Hepatocyte (in vitro differentiated cells): ENCODE measurements at places on chromosomes 4 and X. TPM values are rescaled to one million over a fixed set of nuclear protein-coding genes. Genes with fewer than 3 reads are reported as not detected.

GRCh38 chr4:6225469-6225868 is 25.1 kb upstream of the JAKMIP1 start:
- H3K4me3 ChIP-seq: no peak overlapping the region
- peaks cover 41% of the 10 kb centered on the region for H3K27me3 ChIP-seq
- H3K4me1 ChIP-seq: no peaks in the 10 kb centered on the region

DNA sequence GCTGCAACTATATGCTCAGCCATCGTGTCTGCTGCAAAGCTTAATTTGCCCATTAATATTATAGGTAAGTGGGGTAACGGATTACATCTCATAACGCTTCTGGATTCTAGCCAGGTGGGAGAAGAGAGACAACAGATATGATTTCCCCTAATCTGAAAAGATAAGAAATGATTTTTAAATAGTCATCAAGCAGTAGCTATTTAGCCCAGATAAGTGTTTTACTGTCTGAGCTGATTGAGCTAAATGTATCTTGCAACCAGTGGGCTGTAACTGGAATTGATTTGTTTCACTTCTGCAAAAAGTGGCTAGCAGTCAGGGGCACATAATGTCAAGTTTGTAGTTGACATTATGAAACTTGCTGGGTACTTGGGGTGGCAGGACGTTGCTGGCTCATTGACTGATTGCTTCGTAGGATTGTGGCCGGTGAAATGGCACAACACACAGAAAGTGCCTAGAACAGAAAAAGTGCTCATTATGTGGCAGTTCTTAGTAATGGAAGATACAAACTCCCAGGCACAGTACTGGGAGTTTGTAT is 18.5 kb downstream of the LAP3 start:
- H3K36me3 ChIP-seq: no peaks in the 10 kb centered on the region
- DNase-seq: no peak
- no peaks in the 10 kb centered on the region for H3K27me3 ChIP-seq
- H3K4me3 ChIP-seq: no peak overlapping the region
- no peak overlapping the region for H3K27ac ChIP-seq

DNA sequence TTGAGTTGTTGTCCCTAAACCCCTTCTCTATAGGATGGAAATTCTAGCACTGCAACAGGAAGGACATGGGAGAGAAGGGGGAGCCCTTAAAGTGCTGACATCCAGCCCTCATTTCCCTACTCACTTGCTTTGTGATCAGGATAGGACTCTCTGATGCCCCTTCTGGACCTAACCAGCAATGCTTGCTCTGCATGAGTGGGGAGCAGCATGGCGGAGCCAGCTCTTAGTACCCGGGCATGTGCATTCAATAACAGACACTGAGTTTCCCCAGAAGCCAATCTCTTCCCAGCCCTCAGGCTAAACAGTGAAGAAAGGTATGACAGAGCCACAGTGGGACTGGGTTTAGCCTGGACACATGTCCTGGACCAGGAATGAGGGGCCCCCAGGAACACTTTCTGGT is 14.0 kb downstream of the SOD3 start:
- no peak for DNase-seq
- H3K36me3 ChIP-seq: no peaks in the 10 kb centered on the region
- no peaks in the 10 kb centered on the region for H3K27me3 ChIP-seq
- H3K4me1 ChIP-seq: no peaks in the 10 kb centered on the region
- H3K4me3 ChIP-seq: no peak overlapping the region

- H3K27ac ChIP-seq: no peak overlapping the region
- no peaks in the 10 kb centered on the region for H3K4me1 ChIP-seq
- H3K36me3 ChIP-seq: no peaks in the 10 kb centered on the region
- H3K4me3 ChIP-seq: no peak overlapping the region
- DNase-seq: no peak
Measured at GRCh38 chrX:71991164-71991563, 80.5 kb downstream of the NHSL2 start.

GRCh38 chr4:55169352-55169961 is 44.1 kb upstream of the KDR start:
- no peak overlapping the region for H3K4me3 ChIP-seq
- H3K4me1 ChIP-seq: no peaks in the 10 kb centered on the region
- H3K27me3 ChIP-seq: no peaks in the 10 kb centered on the region
- peak; percentile 58 for DNase-seq
- no peak overlapping the region for H3K27ac ChIP-seq

DNA sequence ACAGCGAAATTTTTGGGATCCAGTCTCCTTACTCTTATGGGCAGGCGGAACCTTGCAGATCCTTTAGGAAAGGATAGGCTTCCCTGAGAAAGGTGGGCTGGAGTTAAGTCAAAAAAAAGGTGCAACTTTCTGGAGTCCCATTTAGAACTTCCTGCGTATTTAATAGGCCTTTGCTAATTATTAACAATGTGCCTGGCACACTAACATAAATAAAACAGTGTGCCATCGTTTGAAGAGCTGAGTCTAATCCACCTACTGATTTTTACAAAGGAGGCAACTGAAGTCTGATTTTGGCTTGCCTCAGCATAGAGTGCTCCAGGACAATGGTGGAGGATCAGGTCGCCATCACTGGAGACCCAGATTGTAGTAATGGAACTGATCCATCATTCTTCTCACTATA is 15.7 kb downstream of the PLS3 start:
- no peak overlapping the region for H3K27ac ChIP-seq
- H3K27me3 ChIP-seq: no peaks in the 10 kb centered on the region
- H3K4me1 ChIP-seq: peaks cover 8% of the 10 kb centered on the region
- H3K4me3 ChIP-seq: no peak overlapping the region
- H3K36me3 ChIP-seq: no peaks in the 10 kb centered on the region

DNA sequence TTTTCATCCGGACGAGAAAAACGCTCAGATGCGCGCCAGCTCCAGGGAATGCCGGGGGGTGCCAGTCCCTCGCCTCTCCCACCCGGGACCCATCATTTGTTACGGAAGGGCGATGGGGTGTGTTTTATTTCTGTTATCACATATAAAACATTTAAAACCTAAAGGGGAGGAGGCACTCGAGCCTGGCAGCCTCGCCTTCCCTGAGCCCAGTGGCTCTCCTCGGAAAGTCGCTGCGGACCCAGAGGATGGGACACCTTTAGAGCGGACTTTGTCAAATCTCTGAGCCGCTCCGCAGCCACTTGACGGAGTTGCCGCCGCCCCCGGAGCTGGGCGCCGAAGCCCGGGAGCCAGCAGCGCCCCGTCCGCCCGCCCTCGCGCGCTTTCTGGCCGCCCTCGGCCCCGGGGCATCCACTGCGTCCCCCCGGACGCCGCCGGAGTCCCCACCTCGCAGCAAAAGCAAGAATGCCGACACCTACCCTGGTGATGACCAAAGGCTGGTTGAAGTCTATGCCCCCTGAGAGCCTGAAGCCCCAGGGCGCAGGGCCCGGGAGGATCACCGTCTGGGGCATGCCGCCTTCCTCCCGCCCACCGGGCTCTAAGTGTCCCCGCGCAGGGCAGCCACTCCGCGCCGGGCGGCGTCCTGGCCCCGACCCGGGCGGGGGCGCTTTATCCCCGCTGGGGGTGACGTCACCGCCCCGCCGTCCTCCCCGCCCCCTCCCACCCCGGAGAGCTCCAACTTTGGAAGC is at the start of gene PDLIM3:
Gene PDLIM3 (minus strand): TSS at position 642 of the 746 bp plus-strand sequence. CDS start 73 bp downstream, at position 569.
- H3K27me3 ChIP-seq: peaks cover 47% of the 10 kb centered on the region
- H3K27ac ChIP-seq: peak within 1 kb of the TSS; percentile 41
- H3K36me3 ChIP-seq: no peaks in the 10 kb centered on the region
- peak; percentile 80 for DNase-seq
- H3K4me3 ChIP-seq: peak within 1 kb of the TSS; percentile 97

- H3K36me3 ChIP-seq: no peaks in the 10 kb centered on the region
- H3K4me3 ChIP-seq: no peak overlapping the region
- DNase-seq: no peak
- H3K4me1 ChIP-seq: no peaks in the 10 kb centered on the region
Measured at GRCh38 chrX:133444196-133444595, 28.9 kb upstream of the GPC4 start.

DNA sequence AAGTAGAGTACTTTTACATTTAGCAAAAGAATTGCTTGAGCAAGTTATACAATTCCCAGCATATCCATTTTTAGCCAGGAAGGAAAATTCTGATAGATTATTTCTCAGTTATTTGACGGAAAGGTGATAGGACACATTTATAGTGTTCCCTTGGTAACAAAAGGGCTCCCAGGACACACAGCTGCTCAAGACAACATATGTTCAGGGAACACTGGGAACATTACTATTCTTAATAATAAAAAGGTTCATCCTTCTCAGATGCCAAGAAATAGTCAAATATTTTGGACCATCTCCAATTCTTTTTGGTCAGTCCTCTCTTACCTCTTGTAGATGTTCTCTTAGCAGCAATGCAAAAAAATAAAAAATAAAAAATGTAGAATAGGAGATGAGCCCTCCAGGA is 66.8 kb upstream of the SMAD1 start:
- no peaks in the 10 kb centered on the region for H3K4me1 ChIP-seq
- H3K4me3 ChIP-seq: no peak overlapping the region
- H3K27me3 ChIP-seq: no peaks in the 10 kb centered on the region
- DNase-seq: no peak
- H3K36me3 ChIP-seq: no peaks in the 10 kb centered on the region
- H3K27ac ChIP-seq: no peak overlapping the region

DNA sequence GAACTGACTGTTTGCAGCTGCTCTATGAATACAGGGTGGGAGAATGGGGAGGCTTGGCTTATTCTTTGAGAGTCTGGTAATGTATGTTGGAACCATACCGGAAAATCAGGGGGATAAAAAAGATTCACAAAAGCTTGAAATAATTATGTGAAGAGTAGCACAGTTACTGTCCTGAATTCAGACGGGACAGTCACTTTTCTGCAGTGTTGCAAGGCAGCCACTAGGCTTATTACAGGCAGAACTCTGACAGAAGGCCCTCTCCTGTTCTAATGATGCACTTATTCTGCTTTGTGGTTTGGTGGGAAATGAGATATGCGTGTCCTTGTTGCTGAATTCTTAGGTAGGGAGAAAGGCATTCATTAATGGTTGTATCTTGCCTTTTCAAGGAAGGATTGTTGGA is 37.2 kb downstream of the GUCY1B1 start:
- H3K27me3 ChIP-seq: no peaks in the 10 kb centered on the region
- no peaks in the 10 kb centered on the region for H3K36me3 ChIP-seq
- peak; percentile 37 for DNase-seq
- no peak overlapping the region for H3K27ac ChIP-seq

GRCh38 chrX:67673741-67674274 is 130.0 kb downstream of the AR start:
- DNase-seq: no peak
- H3K4me3 ChIP-seq: no peak overlapping the region
- no peaks in the 10 kb centered on the region for H3K36me3 ChIP-seq
- no peak overlapping the region for H3K27ac ChIP-seq

DNA sequence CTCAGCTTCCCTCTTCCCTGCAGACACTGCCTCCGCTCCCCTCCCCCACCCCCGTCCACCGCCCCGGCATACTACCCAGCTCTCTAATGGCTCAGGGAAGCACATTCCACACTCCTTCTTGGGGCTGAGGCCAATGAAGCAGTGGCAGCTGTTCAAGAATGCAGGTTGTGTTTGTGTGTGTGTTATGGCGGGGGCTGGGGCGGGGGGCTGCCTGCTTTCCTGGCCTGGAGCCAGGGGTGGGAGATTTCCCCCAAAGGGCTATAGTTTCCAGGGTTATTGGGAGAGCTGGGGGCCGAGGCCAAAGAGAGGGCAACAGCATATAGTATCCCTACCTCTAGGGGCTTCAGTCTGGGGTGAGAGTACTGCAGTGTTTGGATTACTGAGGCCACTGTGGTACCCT is 149.4 kb downstream of the EFNB1 start:
- peaks cover 12% of the 10 kb centered on the region for H3K4me1 ChIP-seq
- H3K4me3 ChIP-seq: no peak overlapping the region
- peak overlapping the region; percentile 43 for H3K27ac ChIP-seq
- no peaks in the 10 kb centered on the region for H3K27me3 ChIP-seq

DNA sequence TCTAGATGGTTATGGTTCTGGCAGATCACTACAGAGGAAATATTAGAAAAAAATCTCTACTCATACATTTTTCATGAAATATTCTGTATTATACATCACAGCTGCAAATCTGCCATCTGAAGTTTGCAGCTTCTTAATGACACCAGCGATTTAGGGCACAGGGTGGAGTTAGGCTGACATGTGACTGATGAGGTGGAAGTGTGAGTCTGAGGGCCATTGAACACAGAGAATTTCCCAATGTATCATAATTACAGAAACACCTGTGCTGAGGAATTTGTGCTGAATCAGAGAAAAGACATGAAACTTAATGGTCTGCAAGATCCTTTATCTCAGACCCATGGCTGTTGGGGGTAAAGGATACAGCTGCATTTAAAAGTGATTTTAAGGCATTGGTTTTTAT is 2025.6 kb upstream of the AGA start:
- no peaks in the 10 kb centered on the region for H3K27me3 ChIP-seq
- H3K36me3 ChIP-seq: no peaks in the 10 kb centered on the region

GRCh38 chr4:147057611-147058190 is 112.0 kb upstream of the TTC29 start:
- peak overlapping the region; percentile 74 for H3K27ac ChIP-seq
- peaks cover 6% of the 10 kb centered on the region for H3K4me1 ChIP-seq
- peak overlapping the region; percentile 23 for H3K4me3 ChIP-seq
- H3K36me3 ChIP-seq: no peaks in the 10 kb centered on the region
- no peaks in the 10 kb centered on the region for H3K27me3 ChIP-seq

DNA sequence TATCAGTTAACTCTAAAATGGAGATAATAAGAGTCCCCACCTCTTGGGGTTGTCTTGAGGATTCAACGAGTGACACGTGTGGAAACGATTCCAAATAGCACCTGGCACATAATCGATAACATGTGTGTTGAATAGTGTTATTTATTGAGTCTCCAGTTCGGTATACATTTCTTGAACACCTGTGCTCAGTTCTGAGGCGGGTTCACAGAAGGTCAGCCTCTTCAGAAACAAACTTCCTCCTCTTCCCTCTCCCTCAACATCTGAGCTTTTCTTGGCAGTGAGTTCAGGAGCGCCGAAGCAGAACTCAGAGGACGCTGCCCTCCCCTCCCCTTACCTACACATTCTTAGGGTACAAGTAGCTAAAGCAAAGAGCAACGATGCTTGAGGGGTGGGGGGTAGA is 934 bp downstream of the PDHA1 start:
- DNase-seq: no peak
- no peaks in the 10 kb centered on the region for H3K36me3 ChIP-seq
- H3K4me1 ChIP-seq: peaks cover 5% of the 10 kb centered on the region
- H3K27ac ChIP-seq: peak overlapping the region; percentile 91
- H3K27me3 ChIP-seq: no peaks in the 10 kb centered on the region

DNA sequence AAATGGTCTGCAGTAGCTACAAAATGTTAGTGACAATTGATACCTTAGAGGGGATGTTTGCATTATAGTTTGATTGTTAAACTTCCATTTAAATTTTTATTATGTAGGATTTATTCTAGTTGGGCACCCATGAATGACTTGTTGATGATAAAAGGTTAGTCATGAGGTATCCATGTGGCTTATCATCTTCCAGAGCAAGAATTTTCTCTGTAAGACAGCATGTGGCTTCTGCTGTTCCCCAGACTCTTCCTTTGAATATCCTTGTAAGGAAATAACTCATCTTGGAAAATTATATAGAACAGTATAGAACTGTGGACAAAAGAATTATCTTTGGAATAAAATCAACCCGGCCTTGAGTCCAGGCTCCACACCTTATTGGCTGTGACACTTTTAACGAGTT is 40.1 kb upstream of the KLHL8 start:
- DNase-seq: no peak
- no peaks in the 10 kb centered on the region for H3K27me3 ChIP-seq
- no peaks in the 10 kb centered on the region for H3K36me3 ChIP-seq
- no peak overlapping the region for H3K4me3 ChIP-seq

GRCh38 chrX:17768997-17769396 is 31.7 kb downstream of the SCML1 start:
- no peaks in the 10 kb centered on the region for H3K36me3 ChIP-seq
- no peaks in the 10 kb centered on the region for H3K4me1 ChIP-seq
- H3K27me3 ChIP-seq: no peaks in the 10 kb centered on the region
- no peak for DNase-seq
- H3K4me3 ChIP-seq: no peak overlapping the region

Gene TAF7L
- total RNA-seq: not detected in 2 replicates

Gene ADAM29
- not detected in 2 replicates for total RNA-seq

Gene SORCS2
- total RNA-seq: 1.6 and 2.4 TPM in 2 replicates
